Kidney (tissue), 22 donors: ENCODE measurements at places on chromosomes 11 and 22. TPM values are rescaled to one million over a fixed set of nuclear protein-coding genes. Genes with fewer than 3 reads are reported as not detected.

GRCh38 chr11:64915376-64915887 lies 1.6 kb downstream of the ATG2A start:
- no peaks in the 10 kb centered on the region for H3K27me3 ChIP-seq
- peak overlapping the region; percentile 99 for H3K4me3 ChIP-seq
- peaks cover 11% of the 10 kb centered on the region for H3K36me3 ChIP-seq
- no peak overlapping the region for H3K27ac ChIP-seq
- DNase-seq, result no peak

The ZNF280B gene
- 1.0 TPM for total RNA-seq

- no peaks in the 10 kb centered on the region for H3K36me3 ChIP-seq
- H3K4me1 ChIP-seq, result peaks cover 2% of the 10 kb centered on the region
- DNase-seq, result no peak
- H3K27ac ChIP-seq, result no peak overlapping the region
Measured at GRCh38 chr11:112584672-112585071, 324.0 kb upstream of the PLET1 start.

DNA sequence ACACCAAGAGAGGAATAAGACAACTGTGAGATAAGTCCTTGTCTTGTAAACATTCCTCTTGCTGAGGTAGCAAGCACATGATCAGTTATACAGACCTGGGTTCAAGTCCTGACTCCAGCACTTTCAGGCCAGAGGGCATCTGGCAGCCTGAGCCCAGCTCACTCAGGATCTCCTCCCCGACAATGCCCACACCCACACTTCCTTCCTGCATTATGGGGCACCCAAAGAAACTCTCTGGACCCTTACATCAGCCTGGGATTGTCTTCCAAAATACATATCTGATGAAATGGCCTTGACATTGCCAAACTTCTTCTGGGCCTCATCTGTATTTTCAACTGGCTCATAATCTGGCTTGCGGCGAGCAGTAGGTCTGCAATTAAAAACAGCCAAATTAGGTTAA lies 48.6 kb downstream of the ARFGAP3 start:
- DNase-seq, result no peak
- peaks cover 7% of the 10 kb centered on the region for H3K4me1 ChIP-seq
- no peak overlapping the region for H3K4me3 ChIP-seq
- no peaks in the 10 kb centered on the region for H3K36me3 ChIP-seq
- no peaks in the 10 kb centered on the region for H3K27me3 ChIP-seq

The INPP5J gene
- 6.2 TPM for total RNA-seq

DNA sequence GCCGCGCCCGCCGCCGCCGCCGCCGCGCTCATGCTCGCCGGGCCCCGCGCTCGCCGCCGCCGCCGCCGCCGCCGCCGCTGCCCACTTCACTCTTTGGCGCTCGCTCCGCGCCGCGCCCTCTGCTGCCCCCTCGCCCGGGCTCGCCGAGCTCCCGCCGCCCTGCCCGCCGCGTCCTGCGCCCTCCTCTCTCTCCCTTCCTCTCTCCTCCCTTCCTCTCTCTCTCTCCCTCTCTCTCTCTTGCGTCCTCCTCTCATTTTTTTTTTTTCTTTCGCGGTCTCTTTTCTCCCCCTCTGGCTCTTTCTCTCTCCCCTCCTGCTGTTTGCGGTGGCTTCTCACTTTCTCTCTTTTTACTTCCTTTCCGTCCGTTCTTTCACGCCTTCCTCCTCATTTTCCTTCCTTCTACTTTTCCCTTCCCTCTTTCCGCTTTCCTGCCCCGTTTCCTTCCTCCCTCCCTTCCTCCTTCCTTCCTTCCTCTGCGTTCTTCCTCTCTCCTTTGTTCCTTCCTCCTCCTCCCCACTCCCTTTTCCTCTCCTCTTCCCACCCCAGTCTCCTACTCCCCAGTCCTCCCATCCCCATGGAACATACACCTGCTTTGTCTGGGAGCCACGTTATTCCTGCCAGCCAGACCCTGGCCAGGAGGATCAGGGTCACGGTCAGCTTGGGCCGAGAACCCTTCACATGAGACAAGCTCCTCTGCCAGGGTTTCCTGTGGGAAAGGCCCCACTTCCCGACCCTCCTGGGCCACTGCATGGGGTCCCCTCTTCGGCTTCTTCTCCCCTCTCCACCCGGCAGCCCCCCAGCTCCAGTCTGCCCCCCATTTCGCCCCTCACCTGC lies 19.3 kb upstream of the SHISAL1 start:
- H3K27me3 ChIP-seq, result peaks cover 6% of the 10 kb centered on the region
- peak; percentile 49 for DNase-seq
- no peak overlapping the region for H3K27ac ChIP-seq
- no peaks in the 10 kb centered on the region for H3K36me3 ChIP-seq

GRCh38 chr11:118911113-118911879 lies 14.4 kb downstream of the BCL9L start:
- peak overlapping the region; percentile 86 for H3K27ac ChIP-seq

GRCh38 chr11:76236092-76236999 lies 30.0 kb upstream of the WNT11 start:
- no peak for DNase-seq
- no peaks in the 10 kb centered on the region for H3K36me3 ChIP-seq
- H3K4me1 ChIP-seq, result peaks cover 8% of the 10 kb centered on the region
- H3K4me3 ChIP-seq, result peak overlapping the region; percentile 94
- no peaks in the 10 kb centered on the region for H3K27me3 ChIP-seq

GRCh38 chr22:37243402-37244113 lies 511 bp downstream of the RAC2 start:
- no peaks in the 10 kb centered on the region for H3K27me3 ChIP-seq
- no peaks in the 10 kb centered on the region for H3K36me3 ChIP-seq
- no peak for DNase-seq
- H3K4me1 ChIP-seq, result no peaks in the 10 kb centered on the region
- no peak overlapping the region for H3K27ac ChIP-seq

GRCh38 chr11:109486129-109486528 lies 64.1 kb downstream of the C11orf87 start:
- H3K27me3 ChIP-seq, result no peaks in the 10 kb centered on the region
- DNase-seq, result no peak
- no peak overlapping the region for H3K27ac ChIP-seq
- H3K36me3 ChIP-seq, result no peaks in the 10 kb centered on the region
- H3K4me1 ChIP-seq, result no peaks in the 10 kb centered on the region
- no peak overlapping the region for H3K4me3 ChIP-seq

DNA sequence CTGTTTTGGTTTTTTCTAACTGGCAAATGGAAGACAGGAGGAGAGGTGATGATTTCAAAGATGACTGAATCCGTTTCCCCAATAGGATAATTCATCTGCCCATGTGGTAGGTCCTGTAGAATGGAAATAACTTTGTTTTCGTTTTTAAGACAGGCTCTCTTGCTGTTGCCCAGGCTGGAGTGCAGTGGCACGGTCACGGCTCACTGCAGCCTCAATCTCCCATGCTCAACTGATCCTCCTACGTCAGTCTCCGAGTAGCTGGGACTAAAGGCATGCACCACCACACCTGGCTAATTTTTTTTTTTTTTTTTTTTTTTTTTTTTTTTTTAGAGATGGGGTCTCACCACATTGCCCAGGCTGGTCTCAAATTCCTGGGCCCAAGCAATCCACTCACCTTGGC lies 77.4 kb upstream of the BIRC3 start:
- H3K4me1 ChIP-seq, result no peaks in the 10 kb centered on the region
- H3K27ac ChIP-seq, result no peak overlapping the region
- H3K27me3 ChIP-seq, result no peaks in the 10 kb centered on the region
- H3K36me3 ChIP-seq, result no peaks in the 10 kb centered on the region
- H3K4me3 ChIP-seq, result no peak overlapping the region
- DNase-seq, result no peak

- H3K27me3 ChIP-seq, result no peaks in the 10 kb centered on the region
- no peaks in the 10 kb centered on the region for H3K4me1 ChIP-seq
- no peak overlapping the region for H3K27ac ChIP-seq
- H3K4me3 ChIP-seq, result no peak overlapping the region
- H3K36me3 ChIP-seq, result no peaks in the 10 kb centered on the region
Measured at GRCh38 chr11:113043698-113044097, 82.5 kb downstream of the NCAM1 start.

DNA sequence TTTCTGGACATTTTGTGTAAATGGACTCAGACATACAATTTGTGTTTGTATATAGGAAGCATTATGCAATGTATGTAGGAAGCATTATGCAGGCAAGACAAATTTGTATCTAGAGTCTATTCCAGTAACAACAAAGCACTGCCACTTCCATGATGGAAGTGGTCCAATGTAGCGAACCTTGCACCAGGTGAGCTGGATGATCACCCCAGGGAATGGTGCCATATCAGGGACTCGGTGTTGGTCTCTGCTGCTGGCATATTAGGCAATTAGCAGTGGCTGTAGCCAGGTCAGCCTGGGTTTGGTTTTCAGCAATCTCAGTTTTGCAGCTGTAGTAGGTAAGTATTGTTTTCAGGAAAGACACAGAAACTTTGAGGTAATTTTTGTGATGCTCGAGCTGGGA lies 12.8 kb downstream of the ZFP91 start:
- H3K27ac ChIP-seq, result no peak overlapping the region
- no peaks in the 10 kb centered on the region for H3K27me3 ChIP-seq
- peaks cover 8% of the 10 kb centered on the region for H3K4me1 ChIP-seq

- DNase-seq, result no peak
- no peak overlapping the region for H3K27ac ChIP-seq
- H3K4me3 ChIP-seq, result no peak overlapping the region
- no peaks in the 10 kb centered on the region for H3K27me3 ChIP-seq
- H3K4me1 ChIP-seq, result no peaks in the 10 kb centered on the region
- H3K36me3 ChIP-seq, result no peaks in the 10 kb centered on the region
Measured at GRCh38 chr22:47784367-47784983, 1022.0 kb downstream of the TBC1D22A start.

The GPHA2 gene
- total RNA-seq, result not detected

The MPEG1 gene
- total RNA-seq, result 33.1 TPM

- peaks cover 30% of the 10 kb centered on the region for H3K36me3 ChIP-seq
- H3K27ac ChIP-seq, result peak overlapping the region; percentile 89
- no peak for DNase-seq
- H3K4me1 ChIP-seq, result peaks cover 35% of the 10 kb centered on the region
Measured at GRCh38 chr11:62710001-62710345, 2.5 kb downstream of the GNG3 start.

- H3K4me1 ChIP-seq, result peaks cover 7% of the 10 kb centered on the region
- H3K36me3 ChIP-seq, result no peaks in the 10 kb centered on the region
- DNase-seq, result peak; percentile 85
- no peaks in the 10 kb centered on the region for H3K27me3 ChIP-seq
- H3K27ac ChIP-seq, result peak overlapping the region; percentile 61
- peak overlapping the region; percentile 94 for H3K4me3 ChIP-seq
Measured at GRCh38 chr11:95229993-95230809, 801 bp downstream of the SESN3 start.

GRCh38 chr11:73160005-73160760 lies 18.1 kb upstream of the FCHSD2 start:
- H3K36me3 ChIP-seq, result no peaks in the 10 kb centered on the region
- no peak overlapping the region for H3K27ac ChIP-seq
- DNase-seq, result no peak

The MIOX gene
- total RNA-seq, result 3.5 TPM

- H3K27ac ChIP-seq, result no peak overlapping the region
- H3K36me3 ChIP-seq, result no peaks in the 10 kb centered on the region
- H3K27me3 ChIP-seq, result no peaks in the 10 kb centered on the region
- H3K4me3 ChIP-seq, result no peak overlapping the region
Measured at GRCh38 chr11:112206071-112206470, 20.2 kb upstream of the PTS start.

DNA sequence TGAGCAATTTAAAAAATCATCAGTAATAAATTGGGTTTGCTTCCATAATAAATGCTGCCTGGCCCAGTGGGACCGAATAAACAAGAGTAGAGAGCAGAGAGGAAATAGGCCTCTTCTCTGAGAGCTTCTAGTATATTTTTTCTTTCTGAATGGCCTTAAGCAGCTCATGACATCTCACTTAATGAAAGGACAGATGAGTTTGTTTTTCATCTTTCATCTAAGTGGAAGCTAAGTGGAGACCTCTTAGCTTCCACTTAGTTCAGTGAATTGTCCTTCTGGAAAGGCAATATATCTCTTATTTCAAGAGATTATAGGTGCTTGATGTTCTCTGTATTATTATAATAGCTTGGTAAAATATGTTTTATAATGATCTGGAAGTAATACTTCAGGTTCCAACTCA lies 245.9 kb upstream of the ANO3 start:
- DNase-seq, result no peak
- no peaks in the 10 kb centered on the region for H3K27me3 ChIP-seq
- H3K36me3 ChIP-seq, result no peaks in the 10 kb centered on the region
- H3K4me3 ChIP-seq, result no peak overlapping the region

The OR52E8 gene
- total RNA-seq, result 0.25 TPM

DNA sequence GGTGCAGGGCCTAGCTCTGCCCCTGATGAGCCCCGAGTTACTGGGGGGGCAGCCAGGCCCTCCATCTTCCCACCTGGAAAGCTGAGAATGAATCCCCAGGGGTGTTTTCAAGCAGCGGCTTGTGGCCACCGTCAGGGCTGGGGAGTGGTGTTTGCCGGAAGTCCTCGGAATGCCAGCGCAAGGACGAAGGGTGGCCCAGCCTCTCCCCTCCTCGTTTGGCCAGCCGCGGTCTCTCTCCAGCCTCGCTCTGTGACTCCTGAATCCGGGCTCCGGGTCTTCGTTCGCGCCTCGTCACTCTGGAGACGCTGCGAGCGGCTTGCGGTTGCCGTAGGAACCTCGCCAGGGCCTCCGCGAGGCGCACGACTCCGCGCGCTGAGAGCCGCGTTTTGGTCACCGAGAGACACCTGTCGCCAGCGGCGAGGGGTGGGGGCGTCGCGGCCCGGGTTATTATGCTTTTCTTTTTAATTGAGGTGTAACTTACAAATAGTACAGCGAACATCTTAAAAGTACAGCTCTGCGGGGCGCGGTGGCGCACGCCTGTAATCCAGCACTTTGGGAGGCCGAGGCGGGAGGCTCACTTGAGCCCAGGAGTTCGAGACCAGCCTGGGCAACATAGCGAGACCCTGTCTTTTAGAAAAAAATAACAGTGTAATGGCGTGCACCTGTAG lies 6.3 kb upstream of the KDELR3 start:
- H3K27ac ChIP-seq, result no peak overlapping the region
- no peak overlapping the region for H3K4me3 ChIP-seq
- DNase-seq, result peak; percentile 93
- H3K36me3 ChIP-seq, result no peaks in the 10 kb centered on the region
- H3K4me1 ChIP-seq, result no peaks in the 10 kb centered on the region
- no peaks in the 10 kb centered on the region for H3K27me3 ChIP-seq

GRCh38 chr22:17802411-17802810 lies 28.1 kb upstream of the BID start:
- H3K36me3 ChIP-seq, result peaks cover 4% of the 10 kb centered on the region
- H3K27me3 ChIP-seq, result no peaks in the 10 kb centered on the region
- peaks cover 2% of the 10 kb centered on the region for H3K4me1 ChIP-seq

- DNase-seq, result no peak
- no peak overlapping the region for H3K27ac ChIP-seq
- peaks cover 3% of the 10 kb centered on the region for H3K4me1 ChIP-seq
- peaks cover 2% of the 10 kb centered on the region for H3K36me3 ChIP-seq
Measured at GRCh38 chr11:12008790-12009616, 577 bp upstream of the DKK3 start.

The TBX1 gene
- total RNA-seq, result 5.5 TPM

GRCh38 chr11:46246521-46246920 lies 30.9 kb upstream of the CREB3L1 start:
- H3K27me3 ChIP-seq, result no peaks in the 10 kb centered on the region
- no peak for DNase-seq
- H3K4me3 ChIP-seq, result no peak overlapping the region
- no peaks in the 10 kb centered on the region for H3K36me3 ChIP-seq
- H3K27ac ChIP-seq, result no peak overlapping the region
- H3K4me1 ChIP-seq, result peaks cover 5% of the 10 kb centered on the region
